Upper lobe of right lung (tissue), 1 donor: ENCODE measurements at places on chromosomes 3 and 15. TPM values are rescaled to one million over a fixed set of nuclear protein-coding genes. Genes with fewer than 3 reads are reported as not detected.

Gene EXD1
- total RNA-seq, result not detected

Gene ALCAM
- total RNA-seq, result 202 TPM

Gene SKOR1
- 0.52 TPM for total RNA-seq

Gene ZNF385D
- total RNA-seq, result 9.4 TPM

GRCh38 chr3:152149832-152150231 is 118.9 kb upstream of the MBNL1 start:
- DNase-seq, result no peak

- DNase-seq, result no peak
These were observed 442.6 kb upstream of the PDZRN3 start for GRCh38 chr3:74067296-74067695.
